ENCODE measurements at places on chromosomes 2 and 18.

DNA sequence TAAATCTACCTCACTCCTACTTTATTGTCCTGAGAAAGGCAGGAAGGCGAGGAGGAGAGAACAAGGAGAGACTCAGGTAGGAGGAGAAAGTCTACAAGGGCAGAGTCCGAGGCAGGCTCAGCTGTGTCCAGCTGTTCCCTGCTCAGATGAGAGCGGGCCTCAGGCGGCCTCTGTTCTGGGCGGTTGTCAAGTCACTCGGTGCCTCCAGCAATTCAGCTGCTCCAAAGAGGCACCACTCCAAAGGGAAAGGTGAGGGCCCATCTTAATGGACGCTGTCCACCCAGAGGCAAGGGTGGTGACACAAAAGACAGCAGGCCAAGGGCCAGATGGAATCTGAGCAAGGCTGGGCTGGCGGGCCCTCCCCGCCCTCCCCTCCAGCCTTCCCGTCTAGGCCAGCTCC, 101.4 kb upstream of the EPAS1 start:
- no peak for DNase-seq

DNA sequence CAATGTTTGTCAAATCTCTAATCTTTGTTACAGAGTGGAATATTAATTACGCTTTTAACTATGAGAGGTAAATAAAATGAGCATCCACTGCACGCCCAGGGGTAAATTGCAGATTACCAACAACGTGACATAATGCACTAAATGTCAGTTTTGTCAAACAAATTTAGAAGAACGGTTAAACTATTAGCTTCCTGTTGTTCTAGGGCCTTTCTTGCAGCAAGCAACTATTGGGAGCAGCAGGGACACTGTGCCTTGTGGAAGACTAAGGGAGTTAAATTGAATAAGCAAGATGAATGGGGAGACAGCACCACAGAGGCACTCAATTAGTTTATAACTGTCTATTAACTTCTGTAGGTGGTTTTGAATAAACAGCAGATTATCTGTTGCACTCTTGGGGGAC, 391.0 kb upstream of the RAB12 start:
- DNase-seq, result no peak

DNA sequence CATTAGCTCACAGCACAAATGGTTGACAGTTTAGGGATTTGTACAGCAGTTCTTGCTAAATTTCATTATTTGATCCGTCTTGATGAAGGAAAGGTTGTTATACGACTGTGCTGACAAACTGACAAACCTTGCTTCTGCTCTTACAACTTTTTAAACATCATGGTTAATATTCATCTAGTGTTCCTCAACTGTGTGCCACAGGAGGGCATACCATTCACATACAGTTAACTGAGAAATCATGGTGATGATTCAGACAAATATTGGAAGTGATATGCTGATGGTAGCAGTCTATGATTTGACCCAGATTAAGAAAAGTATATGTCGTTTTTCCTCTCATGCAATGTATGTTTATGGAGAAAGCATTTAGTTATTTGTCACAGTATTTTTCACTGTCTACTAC, 129.8 kb upstream of the FSIP2 start:
- no peak for DNase-seq

GRCh38 chr2:174597009-174597344, 627 bp downstream of the WIPF1 start:
- DNase-seq, result no peak

DNA sequence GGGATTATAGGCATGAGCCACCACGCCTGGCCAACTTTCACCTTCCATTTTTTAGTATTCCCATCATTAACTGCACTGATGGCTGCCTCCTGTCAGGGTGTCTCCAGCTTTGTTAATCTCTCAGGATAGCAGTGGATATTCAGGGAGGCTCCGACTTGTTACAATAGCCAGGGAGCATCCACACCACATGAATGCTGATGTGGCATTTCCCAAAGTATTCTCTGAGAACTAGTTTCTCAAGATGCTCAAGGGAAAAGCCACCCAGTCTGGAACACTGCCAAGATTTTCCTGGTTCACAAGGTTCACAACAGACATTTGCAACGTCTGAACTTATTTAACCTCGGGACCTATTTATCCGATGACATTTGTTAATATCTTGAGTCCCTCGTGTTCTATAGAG, 33.8 kb downstream of the ZNF519 start:
- no peak for DNase-seq

DNA sequence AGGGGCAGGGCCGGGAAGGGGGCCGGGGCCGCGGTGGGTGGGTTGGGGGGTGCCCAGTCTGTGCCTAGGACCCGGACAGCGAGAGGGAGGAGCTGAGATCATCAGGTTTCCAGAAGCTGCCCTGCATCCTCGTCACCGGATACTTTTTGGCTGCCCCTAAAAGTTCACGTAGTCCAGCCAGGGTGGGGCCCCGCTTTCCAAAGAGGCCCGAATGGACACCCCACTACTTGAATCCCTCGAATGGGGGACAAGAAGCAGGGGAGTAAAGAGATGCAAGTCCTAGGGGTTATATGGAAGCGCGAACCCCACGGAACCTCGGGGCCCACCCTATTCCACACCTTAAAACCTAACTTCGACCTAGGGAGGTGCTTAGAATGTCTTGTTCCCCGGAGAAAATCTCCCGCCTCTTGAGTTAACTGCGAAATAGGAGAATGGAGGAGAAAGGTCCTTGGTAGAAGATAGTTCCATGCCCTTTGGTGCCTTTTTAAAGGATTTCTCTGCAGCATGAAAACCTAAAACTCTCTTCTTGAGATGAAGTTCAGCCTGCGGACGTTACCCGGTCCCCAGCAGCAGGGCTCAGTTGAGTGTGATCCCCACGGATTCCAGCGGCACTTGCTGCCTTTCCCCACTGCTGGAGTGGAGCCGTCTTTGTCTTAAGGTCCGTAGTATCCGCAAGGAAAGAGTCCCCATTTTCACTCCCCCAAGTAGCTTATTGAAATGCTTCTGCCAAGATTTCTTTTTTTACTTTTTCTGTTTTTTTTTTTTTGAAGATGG, 2.1 kb upstream of the RNF152 start:
- DNase-seq, result no peak

GRCh38 chr2:210617732-210618330, 61.4 kb downstream of the CPS1 start:
- no peak for DNase-seq

DNA sequence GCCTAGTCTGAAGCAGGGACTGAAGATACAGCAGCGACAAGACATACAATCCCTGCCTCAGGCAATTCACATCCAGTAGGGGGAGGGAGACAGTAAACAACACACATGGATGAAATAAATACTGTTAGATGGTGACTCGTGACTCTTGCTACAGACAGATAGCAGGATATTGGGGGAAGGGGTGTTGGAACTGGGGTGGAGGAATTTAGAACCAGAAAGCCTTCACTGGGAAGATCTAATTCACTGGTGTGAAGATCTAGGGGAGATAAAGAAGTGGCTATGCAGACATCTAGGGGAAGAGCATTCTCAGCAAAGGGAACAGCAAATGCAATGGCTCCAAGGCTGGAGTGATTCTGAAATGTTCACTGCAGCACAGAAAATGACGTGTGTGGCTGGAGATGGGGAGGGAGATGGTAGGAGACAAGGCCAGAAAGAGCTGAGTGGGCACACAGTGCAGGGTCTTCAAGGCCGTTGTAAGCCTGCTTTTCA, 52.6 kb upstream of the TMEM163 start:
- no peak for DNase-seq

- DNase-seq, result peak; percentile 37
Measured at GRCh38 chr2:178761759-178762371, 45.4 kb downstream of the TTN start.

GRCh38 chr2:64268330-64269048, 124.3 kb upstream of the PELI1 start:
- no peak for DNase-seq

DNA sequence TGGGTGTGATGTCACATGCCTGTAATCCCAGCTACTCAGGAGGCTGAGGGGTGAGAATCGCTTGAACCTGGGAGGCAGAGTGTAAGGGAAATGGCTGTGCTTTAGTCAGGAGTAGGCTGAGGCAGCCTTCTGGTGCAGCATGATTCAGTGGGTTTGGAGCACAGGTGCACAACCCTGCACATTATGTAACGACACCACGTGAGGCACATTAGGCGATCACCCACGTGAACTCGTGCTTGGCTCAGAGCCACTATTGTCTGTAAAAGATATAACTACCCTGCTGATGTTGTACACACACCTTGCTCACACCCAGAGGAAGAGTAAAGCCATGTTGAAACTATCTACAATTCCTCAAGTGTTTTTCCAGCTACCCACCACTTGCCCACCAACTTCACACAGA, 54.8 kb upstream of the ZC3H15 start:
- DNase-seq, result no peak

DNA sequence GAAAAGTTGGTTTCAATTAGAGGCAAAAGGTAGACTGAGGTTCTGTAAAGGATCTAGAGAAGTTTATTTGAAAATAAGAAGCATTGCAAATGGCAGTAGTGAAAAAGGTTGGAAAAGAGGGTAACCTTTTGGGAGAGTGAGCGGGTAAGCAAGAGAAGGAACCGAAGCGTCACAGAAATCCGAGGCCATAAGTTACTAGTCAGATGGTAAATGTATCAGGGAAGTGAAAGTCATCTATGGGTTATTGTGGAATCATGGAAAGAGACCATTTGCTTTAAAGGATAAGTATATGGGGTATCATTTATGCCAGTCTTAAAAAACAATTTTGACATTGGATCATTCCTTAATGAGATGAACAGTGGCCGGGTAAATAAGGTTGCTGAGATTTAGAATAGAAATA, 30.5 kb downstream of the EML4 start:
- DNase-seq, result no peak

DNA sequence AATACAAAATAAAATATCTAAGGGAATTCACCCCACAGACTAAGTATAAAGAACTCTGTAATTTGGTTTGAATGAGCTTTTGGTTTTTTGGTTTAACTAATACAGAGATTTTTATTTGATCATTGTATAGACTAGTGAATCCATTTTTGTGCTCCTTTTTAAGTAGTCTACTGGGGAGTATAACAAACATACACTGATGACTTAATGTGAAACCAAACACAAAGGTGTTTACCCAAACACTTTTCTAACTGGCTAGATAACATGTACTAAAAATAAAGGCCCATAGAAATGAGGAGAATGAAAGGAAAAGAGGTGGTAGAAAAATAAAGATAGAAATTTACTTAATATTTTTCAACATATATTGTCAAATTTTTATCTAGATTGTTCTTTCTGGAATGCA, 146.0 kb downstream of the NRXN1 start:
- DNase-seq, result no peak

DNA sequence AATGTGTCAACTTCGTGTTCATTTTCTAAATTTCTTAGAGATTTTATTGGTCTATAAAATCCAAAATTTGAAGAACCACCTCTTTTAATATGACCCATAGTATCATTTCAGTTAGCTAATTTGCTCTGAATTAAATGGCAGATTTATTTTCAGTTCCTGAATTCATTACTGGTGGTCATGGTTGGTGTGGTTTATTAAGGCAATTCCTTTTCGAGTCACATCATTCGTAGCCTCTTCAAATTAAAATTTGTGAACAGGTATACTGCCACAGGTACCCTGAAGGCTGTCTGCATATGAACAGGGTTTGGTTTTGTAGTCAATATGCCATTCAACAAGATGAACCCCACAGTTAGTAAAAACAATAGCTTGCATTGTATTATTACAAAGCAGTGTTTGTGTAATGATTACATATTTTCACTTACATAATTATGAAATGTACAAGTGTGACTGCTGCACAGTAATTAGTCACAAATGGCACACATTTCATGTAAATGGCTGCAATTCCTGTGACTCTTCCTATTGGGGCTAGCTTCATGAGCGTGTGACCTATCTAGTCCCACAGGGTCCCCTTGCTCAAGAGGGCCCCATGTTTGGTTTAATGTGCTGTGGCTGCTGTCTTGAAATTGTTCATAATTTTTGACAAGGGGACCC, 48.9 kb downstream of the CDC42EP3 start:
- DNase-seq, result no peak

- DNase-seq, result peak; percentile 12
Measured at GRCh38 chr18:78006774-78007260, 757.2 kb downstream of the GALR1 start.

DNA sequence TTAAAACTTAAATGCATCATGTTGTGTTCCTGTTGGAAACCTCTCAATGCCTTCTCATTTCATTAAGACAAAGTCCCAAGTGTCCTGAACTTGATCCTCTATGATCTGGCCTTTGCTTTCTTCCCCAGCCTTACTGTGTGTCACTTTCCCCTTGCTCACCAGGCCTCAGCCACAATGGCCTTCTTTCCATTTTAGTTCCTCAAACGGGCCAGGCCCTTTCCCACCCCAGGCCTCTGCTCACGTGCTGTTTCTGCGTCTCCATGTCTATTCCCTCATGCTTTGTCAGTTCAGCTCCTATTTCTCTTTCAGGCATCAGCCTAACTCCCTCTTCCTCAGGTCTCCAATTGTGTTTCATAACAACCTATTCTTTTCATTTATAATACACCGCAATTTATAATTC, 19.5 kb downstream of the CXCR4 start:
- DNase-seq, result no peak

- DNase-seq, result no peak
Measured at GRCh38 chr2:238379096-238379810, 47.5 kb upstream of the ASB1 start.

DNA sequence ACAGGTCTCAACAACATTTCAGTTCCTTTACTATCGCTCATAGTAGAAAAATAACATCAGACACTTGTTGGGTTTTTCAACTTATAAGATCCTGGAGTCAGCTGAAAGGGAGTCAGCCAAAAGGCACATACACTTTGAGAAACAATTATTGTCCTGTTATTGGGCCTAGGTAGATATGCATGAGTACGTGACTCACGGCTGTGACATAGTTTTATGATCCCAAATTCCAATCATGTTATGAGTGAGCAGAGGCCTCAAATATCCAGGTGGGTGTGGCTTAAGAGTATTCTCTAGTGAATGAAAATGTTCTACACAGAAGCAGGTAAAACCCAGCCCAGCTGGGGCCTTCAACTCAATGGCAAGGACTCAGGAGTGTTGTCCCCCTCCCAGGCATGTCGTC, 27.2 kb downstream of the SERPINB8 start:
- DNase-seq, result no peak

DNA sequence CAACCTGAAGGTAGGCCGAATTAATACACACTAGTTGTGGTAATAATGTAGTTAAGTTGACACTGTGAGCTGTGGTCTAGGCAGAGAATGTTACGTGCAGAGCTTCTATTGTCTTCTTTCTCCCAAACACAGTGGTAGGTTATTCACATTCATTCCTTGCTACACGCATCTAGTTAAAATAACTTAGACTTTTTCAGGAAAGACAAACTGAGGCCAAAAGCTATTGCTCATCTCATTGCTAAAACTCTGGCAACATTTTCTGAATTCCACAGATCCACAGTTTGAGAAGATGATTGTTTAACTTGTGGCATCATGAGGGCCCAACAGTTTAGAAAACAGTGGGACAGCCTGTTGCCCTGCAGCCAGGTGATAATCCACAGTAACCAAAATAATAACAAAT, 850.4 kb upstream of the FSHR start:
- no peak for DNase-seq
